ENCODE measurements at places on chromosomes 3 and 15.

GRCh38 chr3:47083786-47084185, 80.1 kb downstream of the SETD2 start:
- DNase-seq, result no peak

DNA sequence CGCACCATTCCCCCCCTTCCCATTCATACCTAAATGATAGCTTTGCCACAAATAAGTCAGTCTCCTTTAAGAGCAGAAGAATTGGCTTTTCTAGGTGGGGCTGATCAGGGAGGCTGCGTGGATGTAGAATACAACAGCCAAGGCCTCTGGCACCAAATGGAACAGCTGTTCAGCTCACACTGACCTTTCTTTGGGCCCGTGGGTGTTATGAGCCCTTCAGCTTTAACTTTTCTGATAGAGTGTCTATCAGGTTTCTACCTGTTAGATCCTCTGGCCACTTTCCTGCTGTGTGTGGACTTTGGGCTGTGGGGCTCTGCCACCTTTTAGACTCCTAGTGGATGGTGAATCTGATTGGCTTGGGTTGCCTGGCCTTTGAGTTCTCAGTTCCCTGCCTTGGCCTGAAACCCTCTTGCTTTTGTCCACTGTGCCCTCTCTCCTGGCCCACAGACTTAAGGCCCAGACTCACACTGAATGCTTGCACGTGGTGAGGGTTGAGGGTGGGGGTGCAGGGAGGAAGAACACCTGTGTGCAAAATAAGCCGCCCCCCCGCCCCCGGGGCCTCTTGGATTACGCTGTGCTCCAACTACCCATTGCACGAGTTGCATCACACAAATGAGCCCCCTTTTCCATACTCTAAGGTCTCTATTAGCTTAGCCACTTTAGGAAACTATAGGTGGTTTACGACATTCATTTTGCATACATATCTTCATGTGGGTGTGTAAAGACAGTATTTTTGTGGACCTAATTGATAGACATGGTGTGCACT, 1.3 kb upstream of the RFX7 start:
- no peak for DNase-seq

DNA sequence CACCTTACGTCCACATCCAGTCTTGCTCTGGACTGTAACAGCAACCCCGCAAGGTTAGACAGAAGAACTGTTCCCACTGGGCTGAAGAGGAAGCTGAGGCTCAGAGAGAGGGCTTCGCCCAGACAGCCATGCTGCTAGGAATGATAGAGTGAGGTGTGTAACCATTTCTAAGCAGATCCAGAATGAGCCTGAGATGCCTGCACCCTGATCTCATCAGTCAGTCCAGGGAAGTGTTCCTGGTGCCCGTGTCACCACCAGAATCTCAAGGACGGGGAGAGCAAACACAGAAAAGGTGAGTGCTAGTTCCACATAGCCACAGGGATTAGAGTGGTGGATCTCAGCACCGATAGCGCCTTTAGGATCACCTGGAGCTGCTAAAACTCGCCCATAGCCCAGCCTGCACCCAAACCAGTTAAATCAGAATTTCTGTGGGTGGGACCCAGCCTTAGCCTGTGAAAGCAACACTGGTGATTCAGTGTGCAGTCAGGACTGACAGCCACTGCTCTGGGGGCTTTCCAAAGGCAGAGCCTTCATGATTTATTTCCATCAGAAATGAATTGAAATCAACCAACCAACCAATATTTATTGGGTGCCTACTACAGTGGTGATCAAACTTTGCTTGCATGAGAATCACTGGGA, 12.3 kb downstream of the ISLR start:
- no peak for DNase-seq

GRCh38 chr3:98733053-98733811, 29.9 kb upstream of the ST3GAL6 start:
- no peak for DNase-seq

DNA sequence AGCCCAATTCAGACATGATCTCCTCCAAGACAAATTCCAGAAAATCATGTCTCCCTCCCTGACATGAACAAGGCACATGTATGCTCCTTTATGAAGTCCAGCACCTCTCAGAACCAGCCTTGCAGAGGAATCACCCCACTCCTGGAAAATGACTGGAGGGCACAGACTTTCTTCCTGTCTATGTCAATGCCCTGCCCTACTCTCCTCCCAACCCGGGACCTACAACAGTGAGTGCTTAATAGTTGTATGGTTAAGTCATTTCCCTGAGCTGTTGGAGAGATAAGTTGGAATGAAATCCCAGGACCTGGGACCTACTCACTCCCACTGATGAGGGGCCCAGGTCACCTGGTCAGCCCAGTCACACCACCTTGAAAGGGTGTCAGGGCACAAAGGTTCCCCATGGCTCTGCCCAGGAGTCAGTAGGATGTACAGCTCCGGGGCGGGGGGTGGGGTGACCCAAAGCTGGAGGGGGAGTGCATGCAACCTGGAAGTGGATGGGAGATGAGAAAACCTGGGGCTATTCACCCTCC, 80.1 kb upstream of the HERC1 start:
- DNase-seq, result no peak

DNA sequence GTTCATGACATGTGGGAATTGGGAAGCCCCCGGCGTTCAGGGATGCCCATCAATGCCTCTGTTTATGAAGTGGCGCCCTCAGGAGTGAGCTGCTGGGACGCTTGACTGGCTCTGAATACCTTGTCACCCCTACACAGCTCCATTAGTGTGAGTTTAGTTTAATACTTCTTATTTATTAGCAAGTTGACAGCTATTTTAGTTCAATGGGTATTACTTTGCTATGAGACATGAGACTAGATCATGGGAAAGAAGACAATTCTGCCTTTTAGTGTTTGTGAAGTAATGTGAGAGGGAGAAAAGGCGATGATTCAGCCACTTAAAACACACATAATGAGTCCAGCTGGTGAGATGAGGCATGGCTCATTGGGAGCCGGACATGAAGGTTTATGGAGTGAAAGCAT, 678.5 kb downstream of the NR2F2 start:
- no peak for DNase-seq

GRCh38 chr15:67745073-67746006, 80.0 kb upstream of the SKOR1 start:
- no peak for DNase-seq

DNA sequence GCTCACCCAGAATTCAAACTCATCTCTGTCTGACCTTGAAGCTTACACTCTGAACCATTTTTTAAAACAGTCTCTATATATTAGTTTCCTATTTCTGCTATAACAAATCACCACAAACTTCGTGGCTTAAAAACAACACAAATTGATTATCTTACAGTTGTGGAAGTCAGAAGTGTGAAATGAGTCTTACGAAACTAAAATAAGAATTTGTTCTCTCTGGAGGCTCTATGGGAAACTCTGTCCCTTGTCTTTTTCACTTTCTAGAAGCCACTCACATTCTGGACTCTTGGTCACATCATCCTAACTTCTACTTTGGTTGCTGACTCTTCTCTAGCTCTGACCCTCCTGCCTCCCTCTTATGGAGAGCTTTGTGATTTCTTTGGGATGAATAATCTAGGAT, 429.3 kb upstream of the THBS1 start:
- no peak for DNase-seq

GRCh38 chr3:83928903-83929302, 1029.9 kb upstream of the CADM2 start:
- DNase-seq, result no peak

DNA sequence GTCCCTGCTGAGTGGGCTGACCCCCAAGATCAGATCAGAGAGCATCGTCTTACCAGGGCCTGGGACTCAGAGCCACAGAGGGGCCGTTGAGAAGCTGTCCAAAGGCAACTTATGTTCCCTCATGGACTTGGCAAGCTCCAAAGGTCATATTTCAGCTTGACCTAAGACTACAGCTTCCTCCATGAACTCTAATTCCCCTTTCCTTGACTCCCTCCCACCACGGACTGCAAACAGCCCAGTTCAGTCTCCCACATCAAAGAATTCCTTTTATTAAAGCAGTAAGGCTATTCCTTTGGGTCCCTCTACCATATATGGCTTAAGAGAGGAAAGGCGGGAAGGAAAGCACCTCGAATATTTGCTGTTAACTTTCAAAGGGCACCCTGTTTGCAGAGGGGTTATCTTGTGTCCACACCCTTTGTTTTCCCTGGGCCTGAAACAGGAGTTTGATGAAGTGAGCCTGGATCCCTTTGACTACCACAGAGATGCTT, 146.1 kb upstream of the THBS1 start:
- DNase-seq, result no peak

- DNase-seq, result no peak
These were observed 15.8 kb upstream of the P4HTM start for GRCh38 chr3:48974076-48974864.

GRCh38 chr3:155420881-155421486, 127.5 kb upstream of the STRIT1 start:
- DNase-seq, result no peak

Measured in activated T-helper 1 cell treated with anti-CD3 and anti-CD28 coated beads, Interleukin-2, amount 50 U/mL, for 16 hours (primary cell).